Bronchial epithelial cell (primary cell): ENCODE measurements at places on chromosomes 16 and 17. TPM values are rescaled to one million over a fixed set of nuclear protein-coding genes. Genes with fewer than 3 reads are reported as not detected.

- no peak for DNase-seq
Measured at GRCh38 chr16:11047939-11048800, 103.8 kb downstream of the CLEC16A start.

DNA sequence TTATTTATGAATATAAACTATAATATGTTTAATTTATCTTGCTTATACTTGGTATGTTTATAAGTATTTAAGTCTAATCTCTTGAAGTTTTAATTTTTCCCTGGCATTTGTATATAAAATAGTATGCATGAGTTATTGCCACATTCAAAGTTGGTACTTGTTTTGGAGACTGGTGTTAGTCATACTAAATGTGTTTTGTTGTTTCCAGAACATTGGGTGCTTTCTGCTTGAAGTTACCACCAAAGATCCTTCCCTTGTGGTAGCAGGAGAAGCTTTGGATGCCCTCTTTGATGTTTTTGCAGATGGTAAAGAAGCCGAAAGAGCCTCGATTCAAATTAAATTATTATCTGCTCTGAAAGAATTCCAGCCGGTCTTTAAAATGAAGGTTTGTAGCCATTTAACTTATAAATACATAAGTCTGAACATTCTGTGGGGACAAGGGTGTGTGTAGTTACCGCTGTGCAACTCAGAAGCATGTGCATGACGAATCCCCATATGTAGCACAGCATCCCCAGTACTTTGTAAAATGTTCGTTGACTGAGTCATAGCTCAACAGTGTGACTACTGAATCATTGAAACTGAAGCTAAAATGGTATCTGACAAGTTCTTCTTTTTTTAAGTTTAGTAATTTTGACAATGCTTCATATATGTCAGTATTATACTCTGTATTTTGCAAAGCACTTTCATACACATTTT lies 36.4 kb downstream of the HEATR3 start:
- DNase-seq = peak; percentile 73

DNA sequence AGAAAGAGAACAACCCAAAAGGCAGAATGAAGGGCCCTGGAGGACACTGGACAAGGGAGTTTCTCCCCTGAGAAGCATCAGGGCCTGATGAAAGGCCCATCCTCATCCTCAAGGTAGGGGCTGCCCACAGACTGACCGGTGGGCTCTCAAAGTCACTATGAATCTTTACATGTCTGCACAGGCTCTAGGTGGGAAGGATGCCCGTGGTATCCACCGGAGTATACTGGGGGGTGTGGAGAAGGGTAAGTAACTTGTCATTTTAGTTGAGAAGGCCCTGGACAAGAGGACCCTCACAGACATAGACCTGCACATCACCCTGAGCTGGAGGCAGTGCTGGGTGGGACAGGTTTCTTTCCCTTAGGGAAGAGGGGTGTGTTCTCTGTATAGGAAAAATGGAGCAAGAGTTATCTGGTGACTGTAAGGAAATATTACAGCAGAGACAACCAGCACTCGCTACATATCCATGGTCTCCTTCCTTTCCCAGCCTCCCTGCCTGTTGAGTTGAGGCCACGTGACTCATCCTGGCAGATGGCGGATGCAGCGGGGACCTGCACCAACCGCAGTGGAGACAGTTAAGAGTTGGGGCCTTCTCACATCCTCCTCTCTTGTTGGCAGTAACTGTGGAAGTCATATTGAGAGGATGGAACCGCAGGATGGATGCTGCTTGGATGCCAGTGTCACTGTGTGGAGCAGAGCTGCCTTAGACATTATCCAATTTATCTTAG lies 45.6 kb upstream of the KCNJ12 start:
- no peak for DNase-seq

DNA sequence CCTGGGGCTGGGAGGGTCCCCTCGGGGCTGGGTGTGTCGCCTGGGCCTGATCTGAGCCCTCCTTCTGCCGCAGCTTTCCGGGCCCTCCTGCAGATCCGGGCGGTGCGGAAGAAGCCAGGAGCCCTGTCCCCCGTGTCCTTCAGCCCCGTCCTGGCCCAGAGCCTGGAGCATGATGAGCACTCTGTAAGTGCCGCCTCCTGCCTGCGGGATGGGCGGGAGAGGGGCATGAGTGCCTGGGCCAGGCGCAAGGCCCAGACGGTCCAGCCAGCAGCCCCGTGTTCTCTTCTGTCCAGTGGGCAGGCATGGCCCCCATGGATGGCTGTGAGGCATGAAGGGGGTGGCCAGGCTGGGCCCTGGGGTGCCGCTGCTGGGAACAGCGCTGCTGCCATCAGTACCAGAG lies 16.0 kb upstream of the NUDT16L1 start:
- DNase-seq = no peak

DNA sequence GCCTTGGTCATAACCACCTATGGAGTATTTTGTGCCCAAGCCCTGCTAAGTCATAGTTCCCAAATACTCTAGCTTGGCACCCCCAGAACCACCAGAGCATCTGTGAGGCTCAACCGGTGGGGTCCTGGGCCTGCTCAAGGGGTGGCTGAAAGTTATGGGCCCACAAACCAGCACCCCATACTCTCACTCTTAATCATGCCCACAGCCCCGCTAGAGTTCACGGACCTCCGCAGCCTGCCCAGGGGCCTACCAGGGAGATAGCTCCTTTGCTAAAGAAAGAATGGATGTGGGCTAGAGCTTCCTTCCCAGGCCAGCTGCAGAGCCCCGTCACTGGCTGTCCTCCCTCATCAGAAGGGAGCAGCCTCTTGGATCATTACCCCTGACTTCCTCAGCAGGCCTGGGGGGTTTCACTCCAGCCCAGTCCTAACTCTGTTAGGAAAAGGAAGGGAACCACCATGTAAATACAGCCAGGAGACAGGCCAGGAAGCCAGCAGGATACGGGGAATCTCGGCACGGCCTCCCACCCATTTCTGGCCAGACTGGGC lies 1.4 kb downstream of the GIT1 start:
- no peak for DNase-seq

- DNase-seq = no peak
Measured at GRCh38 chr17:82789051-82789592, 37.3 kb downstream of the TBCD start.

DNA sequence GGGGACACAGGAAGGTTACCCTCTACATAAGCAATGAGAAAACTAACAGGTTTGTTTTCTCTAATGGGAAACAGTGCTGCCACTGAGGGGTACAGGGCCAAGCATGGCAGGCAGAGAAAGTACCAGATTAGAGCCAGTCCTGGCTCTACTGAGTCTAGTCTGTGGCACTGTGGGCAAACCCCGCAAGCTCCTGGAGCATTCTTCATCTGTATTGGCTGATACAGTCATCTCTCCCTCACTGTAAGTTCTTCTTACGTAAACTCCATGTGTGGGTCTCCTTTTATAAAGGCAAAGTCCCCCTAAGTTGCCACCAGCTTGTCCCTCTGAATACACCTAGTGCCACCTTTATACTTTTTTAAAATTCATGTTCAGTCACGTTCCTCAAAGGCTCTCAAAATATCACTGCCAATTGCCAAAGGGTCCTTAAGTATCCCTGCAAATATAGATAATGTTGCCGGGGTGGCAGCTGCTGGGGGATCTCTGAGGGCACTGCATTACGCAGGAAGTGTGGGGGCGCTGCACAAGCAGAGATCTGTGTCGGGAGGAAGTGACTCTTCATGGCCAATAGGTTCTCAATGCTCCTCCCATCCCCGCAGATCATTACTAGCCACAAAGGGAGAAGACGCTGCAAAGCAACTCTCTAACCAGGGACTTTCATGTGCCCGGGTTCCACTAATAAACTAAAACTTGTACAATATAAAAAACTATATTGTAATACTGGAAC lies 18.8 kb downstream of the XPO6 start:
- DNase-seq = peak; percentile 25

DNA sequence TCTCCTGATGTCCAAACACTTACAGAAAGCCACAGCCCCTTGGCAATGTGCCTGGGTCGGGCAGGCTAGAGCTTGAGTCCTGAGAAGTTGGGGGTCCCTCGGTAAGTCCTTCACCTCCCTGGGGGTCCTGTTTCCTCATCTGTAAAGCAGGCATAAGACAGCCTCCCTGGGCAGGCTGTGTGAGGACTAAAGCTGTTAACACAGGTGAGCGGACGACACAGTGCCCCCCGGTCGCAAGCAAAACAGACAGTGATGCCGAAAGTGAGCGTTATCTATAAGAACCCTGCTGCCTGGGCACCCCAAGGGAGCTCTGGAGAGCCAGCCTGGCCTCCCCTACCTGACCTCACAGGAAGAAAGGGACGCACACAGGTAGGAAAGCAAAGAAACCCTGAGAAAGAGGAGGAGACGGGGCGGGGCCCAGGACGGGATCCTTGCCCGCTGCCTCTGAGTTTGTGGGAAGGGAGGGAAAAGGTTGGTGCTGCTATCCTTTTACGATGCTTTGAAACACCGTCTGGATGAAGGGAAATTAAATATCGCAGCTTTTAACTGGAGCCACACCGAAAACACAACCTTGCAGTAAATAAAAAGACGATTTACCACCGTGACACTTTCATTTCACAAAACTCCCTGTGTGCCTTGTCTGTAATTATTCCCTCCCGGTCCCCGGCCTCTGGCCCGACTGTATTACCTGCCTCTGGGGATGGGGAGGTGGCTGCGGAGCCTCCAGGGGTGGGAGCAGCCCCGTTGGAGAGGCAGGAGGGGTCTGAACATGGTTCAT lies 67.1 kb downstream of the ENGASE start:
- DNase-seq = no peak

DNA sequence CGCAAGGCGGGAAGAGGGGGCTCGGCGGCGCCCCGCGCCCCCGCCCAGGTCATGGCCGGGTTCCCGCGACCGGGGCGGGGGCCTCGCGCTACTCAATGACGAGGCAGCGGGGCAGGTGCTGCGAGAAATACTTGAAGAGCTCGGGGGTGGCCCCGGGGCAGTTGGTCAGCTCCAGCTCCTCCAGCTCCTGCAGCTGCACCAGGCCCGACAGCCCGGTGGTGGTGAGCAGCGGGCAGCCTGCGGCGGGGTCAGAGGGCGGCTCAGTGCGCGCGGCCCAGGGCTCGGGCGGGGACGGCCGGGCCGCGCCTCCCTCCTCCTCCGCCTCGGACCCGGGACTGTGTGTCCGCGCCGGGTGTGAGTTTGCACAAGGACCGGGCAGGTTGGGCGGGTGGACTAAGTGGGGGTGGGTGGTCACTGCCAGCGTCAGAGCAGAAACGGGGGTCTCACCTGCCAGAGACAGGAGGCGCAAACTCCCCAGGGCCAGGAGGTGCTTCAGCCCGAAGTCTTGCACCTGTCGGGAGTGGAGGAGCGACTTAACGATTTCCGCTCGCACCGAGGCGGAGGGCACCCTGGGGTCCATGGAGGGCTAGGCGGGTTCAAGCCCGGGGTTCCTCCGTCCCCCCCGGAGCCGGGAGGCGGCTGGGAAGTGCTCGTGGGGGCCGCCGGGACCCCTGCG lies 4.1 kb upstream of the WDR24 start:
- no peak for DNase-seq

DNA sequence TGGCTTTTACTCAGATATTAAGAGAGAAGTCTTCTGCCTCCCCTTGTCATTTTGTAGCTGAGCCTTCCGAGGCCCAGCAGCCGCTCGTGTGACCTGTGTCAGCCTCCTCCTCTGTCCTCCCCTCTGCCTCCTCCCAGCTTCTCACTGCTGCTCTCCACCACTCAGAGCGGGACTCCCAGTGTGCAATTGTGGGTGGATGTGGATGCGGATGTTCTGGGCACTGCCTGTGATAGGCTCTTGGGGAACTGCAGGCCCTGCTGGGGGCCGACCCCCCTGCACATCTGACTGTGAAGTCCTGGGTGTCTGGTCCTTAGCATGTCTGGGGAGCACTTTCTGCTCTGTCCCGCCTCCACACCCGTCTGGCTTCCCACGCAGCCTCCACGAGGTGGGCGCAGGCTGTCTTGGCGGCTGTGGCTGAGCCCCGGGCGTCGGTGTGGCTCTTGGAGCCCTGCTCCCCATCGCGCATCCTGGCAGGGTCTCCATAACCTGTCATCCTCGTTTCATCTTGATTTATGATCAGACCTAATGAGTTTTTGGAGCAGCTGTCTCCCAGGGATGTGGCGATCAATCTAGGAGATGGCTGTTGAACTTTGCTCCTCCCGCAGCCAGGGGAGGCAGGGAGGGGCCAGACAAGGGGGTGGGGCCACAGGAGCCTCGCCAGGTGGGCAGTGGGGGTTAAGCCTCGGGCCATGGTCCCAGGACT lies 28.1 kb downstream of the GRIN2C start:
- no peak for DNase-seq

The MRPL58 gene
- 23.8 and 41.6 TPM in 2 replicates for total RNA-seq

The TVP23C gene
- 14.0 and 29.4 TPM in 2 replicates for total RNA-seq

The RCVRN gene
- total RNA-seq = not detected in 2 replicates

The TAC4 gene
- not detected in 2 replicates for total RNA-seq

The CRHR1 gene
- not detected in 2 replicates for total RNA-seq
